ENCODE measurements at places on chromosomes 12 and 14.

- no peak for DNase-seq
Measured at GRCh38 chr12:100984796-100985195, 190.2 kb downstream of the ANO4 start.

GRCh38 chr12:75818863-75819262 lies 212.7 kb downstream of the PHLDA1 start:
- DNase-seq: no peak

- no peak for DNase-seq
Measured at GRCh38 chr12:115096588-115097397, 412.8 kb upstream of the TBX3 start.

DNA sequence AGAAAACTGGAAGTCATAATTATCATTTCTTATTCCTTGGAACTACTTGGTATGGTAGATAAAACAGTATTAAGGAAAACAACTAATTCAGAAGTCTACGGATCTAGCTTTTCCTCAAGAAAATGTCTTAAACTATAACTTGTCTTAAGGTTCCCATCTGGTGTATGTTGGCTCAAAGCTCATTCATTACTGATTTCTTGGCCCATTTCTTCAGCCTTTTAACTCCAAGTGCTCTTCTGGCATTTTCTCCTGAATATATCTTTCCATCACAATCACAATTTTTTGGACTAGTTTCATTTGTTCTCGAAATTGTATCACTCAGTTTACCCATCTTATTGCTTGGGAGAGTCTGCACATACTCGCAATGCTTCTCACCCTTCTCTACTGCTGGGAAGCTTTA lies 150.1 kb downstream of the C12orf50 start:
- DNase-seq: no peak

DNA sequence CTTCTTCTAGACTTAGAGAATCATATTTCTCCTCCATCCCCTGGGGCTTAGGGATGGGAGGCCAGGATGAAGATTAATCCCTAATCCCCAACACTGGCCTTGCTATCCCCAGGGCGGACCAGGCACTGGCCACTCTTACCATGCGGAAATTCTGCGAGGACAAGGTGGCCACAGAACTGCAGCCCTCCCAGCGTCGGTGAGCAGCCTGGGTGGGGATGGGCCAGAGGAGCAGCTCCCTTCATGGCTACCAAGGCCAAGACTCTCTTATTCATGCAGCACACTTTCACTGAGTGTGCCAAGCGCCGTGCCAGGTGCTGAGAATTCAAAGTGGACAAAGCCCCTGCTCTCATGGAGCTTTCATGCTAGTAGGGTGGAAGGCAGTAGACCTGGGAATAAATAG lies 7.0 kb downstream of the TNS2 start:
- no peak for DNase-seq

DNA sequence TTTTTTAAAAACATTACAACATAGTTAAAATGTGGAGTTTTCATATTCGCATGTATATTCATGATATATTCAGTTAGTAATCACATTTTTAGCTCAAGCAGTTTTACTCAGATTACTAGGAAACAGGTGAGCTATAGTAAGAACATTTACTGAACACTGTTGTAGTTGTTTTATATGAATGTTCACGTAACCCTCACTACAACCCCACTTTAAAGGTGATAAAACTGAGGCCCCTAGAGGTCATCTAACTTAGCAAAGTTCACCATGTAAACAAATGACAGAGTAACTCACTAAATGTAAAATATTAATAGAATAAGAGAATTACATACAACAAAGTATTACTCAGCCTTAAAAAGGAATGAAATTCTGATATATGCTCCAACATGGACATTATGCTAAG lies 26.0 kb downstream of the RPAP3 start:
- no peak for DNase-seq

DNA sequence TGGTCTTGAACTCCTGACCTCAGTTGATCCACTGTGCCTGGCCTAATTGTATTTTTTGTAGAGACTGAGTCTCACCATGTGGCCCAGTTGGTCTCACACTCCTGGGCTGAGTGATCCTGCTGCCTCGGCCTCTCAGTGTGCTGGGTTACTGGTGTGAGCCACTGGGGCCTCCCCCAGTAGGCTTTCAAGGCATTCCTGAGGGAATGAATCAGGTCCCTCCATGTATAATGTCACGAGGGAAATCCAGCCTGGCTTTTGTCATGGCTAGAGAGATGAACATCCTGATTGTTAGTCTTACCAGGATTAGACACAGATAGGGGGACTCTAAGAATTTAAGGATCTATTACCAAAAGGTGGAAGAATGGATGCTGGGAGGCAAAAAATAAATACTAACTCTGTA lies 51.9 kb downstream of the CPSF2 start:
- DNase-seq: no peak

GRCh38 chr12:121748218-121748570 lies 35.6 kb downstream of the TMEM120B start:
- DNase-seq: no peak

GRCh38 chr12:7110661-7111060 lies 1.6 kb upstream of the C1RL start:
- no peak for DNase-seq

- no peak for DNase-seq
Measured at GRCh38 chr14:103569408-103569807, 6.6 kb downstream of the COA8 start.

- DNase-seq: no peak
Measured at GRCh38 chr12:46499901-46500300, 127.3 kb upstream of the SLC38A2 start.

DNA sequence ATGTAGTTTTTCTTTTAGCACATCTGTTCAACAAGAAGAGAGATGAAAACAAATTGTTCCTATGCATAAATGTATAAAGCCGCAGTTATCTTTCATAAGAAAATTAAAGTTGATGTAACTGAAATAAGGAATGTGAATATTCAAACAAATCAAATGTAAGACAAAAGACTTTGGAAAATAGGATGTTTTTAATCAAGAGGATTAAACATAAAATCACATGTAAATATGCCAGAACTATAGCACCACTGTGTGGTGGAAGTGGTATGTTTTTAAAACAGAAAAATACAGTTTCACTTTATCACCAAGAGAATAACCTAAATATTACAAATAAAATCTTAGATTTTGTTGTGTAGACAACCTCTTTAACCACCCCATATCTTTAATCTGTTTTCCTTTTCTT lies 40.4 kb downstream of the CAPS2 start:
- no peak for DNase-seq

GRCh38 chr12:100908501-100908900 lies 113.9 kb downstream of the ANO4 start:
- DNase-seq: no peak

GRCh38 chr14:68082698-68083291 lies 263.2 kb downstream of the RAD51B start:
- no peak for DNase-seq

DNA sequence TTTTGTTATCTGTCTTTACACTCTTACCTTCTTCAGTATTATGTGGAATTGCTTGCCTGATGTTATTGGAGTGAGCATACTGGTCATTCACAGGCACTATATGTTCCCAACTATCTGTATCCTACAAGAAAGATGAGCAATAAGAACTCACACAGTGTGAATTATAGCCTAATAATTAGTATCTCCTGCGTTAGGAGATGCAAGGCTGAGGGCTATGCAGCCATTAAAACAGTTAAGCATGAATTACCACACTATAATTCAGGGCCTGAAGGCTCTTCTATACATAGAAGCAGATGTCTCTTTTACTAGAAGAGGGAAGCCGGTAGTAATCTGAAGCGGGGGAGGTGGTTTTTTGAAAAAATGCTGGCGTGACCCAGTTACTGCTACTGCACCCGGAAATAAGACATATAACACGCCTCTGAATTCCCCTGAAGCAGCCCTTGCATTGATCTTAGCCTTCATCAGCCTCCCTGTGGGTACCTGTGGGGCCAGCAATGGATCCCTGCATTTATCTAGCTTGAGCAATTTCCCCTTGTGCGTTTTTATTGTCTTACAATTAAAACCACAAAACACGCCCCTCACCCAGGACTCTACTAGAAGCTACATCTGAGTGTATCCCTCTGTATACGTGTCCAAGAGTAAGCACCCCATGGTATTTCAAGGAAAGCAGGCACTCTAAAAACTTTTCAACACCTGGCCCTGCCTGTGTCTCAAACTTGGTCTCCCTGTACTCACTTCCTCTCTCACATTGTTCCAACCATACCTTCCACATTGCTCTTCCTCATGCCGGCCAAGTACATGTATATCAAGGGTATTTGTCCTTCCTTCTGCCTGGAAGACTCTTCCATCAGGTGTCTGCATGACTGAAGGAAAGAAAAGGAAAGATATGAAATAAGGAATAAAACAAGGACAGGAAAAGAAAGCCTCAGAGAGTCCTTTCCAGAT lies 210.9 kb upstream of the ARID2 start:
- DNase-seq: peak; percentile 27

GRCh38 chr14:83300476-83301064 lies 1766.9 kb upstream of the SEL1L start:
- no peak for DNase-seq

GRCh38 chr14:98769326-98769725 lies 502.7 kb downstream of the BCL11B start:
- DNase-seq: no peak

GRCh38 chr12:120649442-120650232 lies 9.2 kb downstream of the CABP1 start:
- no peak for DNase-seq

DNA sequence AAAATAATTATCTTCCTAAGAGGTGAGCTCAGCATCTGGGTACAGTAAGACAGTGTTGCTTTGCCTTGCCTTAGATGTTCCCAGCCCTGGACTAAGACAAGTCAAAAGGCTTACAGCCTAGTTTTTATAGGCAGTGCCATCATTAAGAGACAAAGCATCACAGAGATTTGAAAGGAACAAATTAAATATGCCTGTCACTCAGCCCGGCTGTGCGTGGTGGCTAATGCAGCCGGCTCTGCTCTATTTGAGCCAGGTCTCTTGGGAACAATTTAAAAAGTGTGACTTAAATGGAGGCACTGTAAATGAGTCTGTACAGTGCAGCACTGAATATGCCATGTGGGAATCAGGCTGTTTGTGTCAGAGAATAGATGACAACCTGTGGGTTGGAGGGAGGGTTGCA lies 1687.4 kb upstream of the FLRT2 start:
- no peak for DNase-seq

- DNase-seq: peak; percentile 59
Measured at GRCh38 chr12:89863493-89863938, 154.9 kb upstream of the ATP2B1 start.

DNA sequence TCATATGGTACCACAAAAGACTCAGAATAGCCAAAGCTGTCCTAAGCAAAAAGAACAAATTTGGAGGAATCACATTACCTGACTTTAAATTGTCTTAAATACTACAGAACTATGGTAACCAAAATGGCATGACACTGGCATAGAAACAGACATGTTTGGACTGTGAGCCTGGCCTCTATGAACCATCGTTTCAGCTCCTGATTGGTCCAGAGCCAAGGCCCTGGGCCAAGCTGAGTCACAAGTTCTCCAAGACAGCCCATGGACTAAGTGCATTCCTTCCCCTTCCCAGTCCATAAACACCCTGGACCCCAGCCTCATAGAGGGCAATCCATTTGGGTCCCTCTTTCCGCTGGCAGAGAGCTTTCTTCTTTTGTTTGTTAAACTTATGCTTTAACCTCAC lies 12.1 kb upstream of the PRR4 start:
- no peak for DNase-seq

- no peak for DNase-seq
Measured at GRCh38 chr12:50344775-50345174, 51.6 kb downstream of the FAM186A start.

DNA sequence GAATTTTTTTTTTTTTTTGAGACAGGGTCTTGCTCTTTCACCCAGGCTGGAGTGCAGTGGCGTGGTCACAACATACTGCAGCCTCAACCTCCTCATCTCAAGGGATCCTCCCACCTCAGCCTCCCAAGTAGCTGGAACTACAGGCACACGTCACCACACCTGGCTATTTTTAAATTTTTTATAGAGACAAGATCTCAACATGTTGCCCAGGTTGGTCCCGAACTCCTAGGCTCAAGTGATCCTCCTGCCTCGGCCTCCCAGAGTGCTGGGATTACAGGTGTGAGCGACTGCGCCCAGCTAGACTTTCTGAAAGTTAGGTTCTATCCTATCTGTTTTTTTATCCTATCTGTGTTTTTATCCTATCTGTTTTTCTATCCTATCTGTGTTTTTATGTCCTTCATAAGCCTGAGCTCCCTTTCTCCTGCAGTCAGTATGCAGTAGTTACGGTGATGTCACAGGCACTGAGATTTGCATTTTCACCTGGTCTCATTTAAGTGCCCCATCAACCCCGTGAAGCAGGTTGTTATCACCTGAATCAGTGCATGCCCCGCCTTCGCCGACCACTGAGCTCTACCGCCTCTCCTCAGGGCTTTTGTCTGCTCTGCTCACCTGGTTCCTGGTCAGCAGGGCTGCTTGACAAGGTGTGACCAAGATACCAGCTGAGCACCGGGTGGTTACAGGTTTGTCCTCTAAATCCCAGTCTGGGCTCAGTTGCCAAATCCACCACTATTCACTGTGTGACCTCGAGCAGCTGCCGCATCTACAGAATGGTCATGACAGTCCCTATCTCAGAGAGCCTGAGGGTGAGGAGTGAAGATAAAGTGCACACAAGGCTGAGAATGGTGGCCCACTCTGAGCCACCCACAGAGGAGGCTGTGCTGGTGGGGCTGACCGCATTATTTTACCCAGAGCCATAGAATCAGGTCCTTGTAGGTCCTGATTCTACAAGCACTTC lies 33.1 kb downstream of the SYNDIG1L start:
- DNase-seq: no peak

DNA sequence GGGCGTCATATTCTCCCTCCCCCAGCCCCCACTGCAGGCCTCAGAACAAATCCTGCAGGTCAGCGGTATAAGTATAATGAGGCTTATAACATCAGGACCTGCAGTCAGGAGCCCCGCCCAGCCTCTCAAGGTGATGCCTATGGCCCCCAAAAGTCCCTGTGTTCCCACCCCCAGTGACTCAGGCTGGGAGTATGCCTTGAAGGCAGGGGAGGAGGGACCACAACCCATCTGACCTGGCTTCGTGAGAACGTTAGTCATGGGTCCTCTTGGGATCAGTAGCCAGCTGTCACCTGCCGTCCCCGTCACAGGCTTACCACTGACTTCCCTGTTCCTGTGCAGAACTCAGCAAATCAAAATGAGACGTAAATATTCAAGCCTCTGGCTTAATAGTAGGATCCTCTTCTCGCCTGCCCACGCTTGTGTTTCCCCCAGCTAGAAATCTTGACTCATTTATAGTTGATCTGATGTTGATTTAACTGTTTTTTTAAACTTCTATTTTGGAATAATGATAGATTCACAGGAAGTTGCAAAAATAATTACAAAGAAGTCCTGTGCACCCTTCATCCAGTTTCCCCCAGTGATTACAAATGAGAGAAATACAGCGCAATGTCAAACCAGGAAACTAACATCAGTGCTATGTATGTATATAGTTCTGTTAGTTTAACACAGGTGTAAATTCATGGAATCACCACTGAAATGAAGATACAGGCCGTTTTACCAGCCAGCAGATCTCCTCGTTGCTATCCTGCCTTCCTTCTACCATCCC lies 107.5 kb downstream of the ADGRD1 start:
- peak; percentile 6 for DNase-seq

Measured in activated naive CD8-positive, alpha-beta T cell treated with anti-CD3 and anti-CD28 coated beads, Interleukin-2, amount 50 U/mL, for 24 hours (primary cell).